ENCODE measurements at places on chromosomes 2 and 18. TPM values are rescaled to one million over a fixed set of nuclear protein-coding genes. Genes with fewer than 3 reads are reported as not detected.

The SERPINE2 gene
- 3.6 TPM for total RNA-seq

The DSG2 gene
- total RNA-seq, result 0.30 TPM

The RESP18 gene
- not detected for total RNA-seq

The CD8B2 gene
- total RNA-seq, result 14.1 TPM

The ANKRD53 gene
- total RNA-seq, result 1.6 TPM

All from naive thymus-derived CD8-positive, alpha-beta T cell (primary cell).